ENCODE measurements at places on chromosomes 3 and 15.

- H3K4me3 ChIP-seq: no peak overlapping the region
- no peak overlapping the region for H3K27ac ChIP-seq
- no peaks in the 10 kb centered on the region for H3K27me3 ChIP-seq
- H3K36me3 ChIP-seq: no peaks in the 10 kb centered on the region
- no peak for DNase-seq
- no peaks in the 10 kb centered on the region for H3K4me1 ChIP-seq
Measured at GRCh38 chr3:148500881-148501280, 196.8 kb upstream of the AGTR1 start.

- no peak for DNase-seq
- H3K36me3 ChIP-seq: no peaks in the 10 kb centered on the region
- no peak overlapping the region for H3K4me3 ChIP-seq
- no peaks in the 10 kb centered on the region for H3K27me3 ChIP-seq
Measured at GRCh38 chr3:71744738-71745137, 8.9 kb upstream of the GPR27 start.

- no peaks in the 10 kb centered on the region for H3K4me1 ChIP-seq
- no peaks in the 10 kb centered on the region for H3K27me3 ChIP-seq
- H3K27ac ChIP-seq: no peak overlapping the region
Measured at GRCh38 chr3:18507333-18507732, 82.2 kb upstream of the SATB1 start.

- DNase-seq: peak; percentile 88
- H3K27me3 ChIP-seq: no peaks in the 10 kb centered on the region
- peak overlapping the region; percentile 41 for H3K27ac ChIP-seq
- no peak overlapping the region for H3K4me3 ChIP-seq
- peaks cover 68% of the 10 kb centered on the region for H3K4me1 ChIP-seq
Measured at GRCh38 chr3:45547764-45548680, 46.5 kb upstream of the LIMD1 start.

DNA sequence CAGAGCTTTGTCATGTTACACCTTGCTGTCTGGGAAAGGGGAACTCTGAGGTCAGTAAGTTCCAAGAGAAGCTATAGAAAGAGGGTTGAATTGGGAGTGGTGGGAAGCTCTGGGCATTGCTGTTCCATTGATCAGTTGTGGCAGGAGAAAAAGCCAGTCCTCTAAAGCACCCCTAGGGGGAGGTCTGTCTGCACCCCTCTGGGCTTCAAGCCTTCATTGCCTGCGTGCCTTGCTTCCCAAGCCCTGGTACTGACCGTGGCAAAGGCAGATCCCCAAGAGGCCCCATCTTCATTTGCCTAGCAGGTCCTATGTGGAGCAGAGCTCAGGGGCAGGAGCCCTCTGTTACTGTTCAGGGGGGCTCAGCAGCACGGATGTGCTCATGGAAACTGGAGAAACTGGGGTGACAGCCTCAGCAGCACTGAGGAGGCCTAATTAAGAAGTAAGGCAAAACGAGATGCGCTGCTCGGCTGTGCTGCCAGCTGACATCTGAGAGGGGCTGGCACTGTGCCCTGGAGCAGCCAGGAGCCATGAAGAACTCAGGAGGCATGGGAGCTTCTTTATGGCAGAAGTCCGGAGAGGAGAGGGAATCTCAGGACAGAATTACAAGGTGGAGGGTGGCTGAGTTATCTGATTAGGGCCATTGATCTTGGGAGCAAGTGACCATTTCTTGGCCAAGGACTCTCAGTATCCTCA lies 270.9 kb downstream of the RPLP1 start:
- no peak overlapping the region for H3K4me3 ChIP-seq
- H3K27ac ChIP-seq: no peak overlapping the region
- H3K27me3 ChIP-seq: peaks cover 11% of the 10 kb centered on the region
- no peaks in the 10 kb centered on the region for H3K36me3 ChIP-seq

Measured in SJCRH30 (cell line).